ENCODE measurements at places on chromosomes 1 and 21.

DNA sequence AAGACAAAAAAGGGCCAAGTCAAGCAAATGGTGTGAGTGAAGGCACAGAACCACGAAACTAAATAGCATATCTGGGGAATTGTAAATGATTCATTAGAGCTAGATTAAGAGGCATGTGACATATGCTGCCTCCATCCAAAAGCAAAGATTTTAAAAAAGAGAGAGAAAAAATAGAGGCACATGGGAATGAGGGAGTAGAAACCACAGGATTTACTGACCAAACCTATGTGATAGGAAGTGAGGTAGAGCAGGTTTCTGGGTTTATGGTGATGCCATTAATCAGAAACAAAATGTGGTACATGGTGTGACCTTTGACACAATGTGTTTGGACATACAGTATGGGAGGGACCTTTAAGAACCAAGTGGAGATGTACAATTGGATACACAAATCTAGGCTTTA, 13.6 kb downstream of the C1orf52 start:
- no peak for DNase-seq

- DNase-seq = no peak
Observed at GRCh38 chr1:41466146-41466545, 18.3 kb downstream of the EDN2 start.

GRCh38 chr1:154802982-154803920, 66.8 kb downstream of the KCNN3 start:
- DNase-seq = no peak

DNA sequence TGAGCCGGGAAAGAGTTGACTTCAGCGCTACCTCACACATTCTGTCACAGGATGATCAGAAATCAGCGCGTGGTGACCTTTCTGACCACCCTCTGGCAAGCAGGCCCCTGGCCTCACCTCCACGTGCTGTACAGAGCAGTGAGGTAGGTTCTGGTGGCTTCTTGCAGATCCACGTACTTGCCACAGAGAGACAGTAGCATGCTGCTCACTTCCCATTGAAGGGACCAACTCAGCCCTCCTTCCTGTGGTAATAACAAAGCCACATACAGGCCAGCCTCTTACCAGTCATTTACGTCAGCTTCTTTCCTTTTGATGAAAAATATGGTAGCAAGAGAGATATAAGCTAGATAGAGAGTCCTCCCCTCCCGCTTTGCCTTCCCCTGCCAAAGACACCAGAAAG, 200.7 kb downstream of the CHRM3 start:
- peak; percentile 1 for DNase-seq

DNA sequence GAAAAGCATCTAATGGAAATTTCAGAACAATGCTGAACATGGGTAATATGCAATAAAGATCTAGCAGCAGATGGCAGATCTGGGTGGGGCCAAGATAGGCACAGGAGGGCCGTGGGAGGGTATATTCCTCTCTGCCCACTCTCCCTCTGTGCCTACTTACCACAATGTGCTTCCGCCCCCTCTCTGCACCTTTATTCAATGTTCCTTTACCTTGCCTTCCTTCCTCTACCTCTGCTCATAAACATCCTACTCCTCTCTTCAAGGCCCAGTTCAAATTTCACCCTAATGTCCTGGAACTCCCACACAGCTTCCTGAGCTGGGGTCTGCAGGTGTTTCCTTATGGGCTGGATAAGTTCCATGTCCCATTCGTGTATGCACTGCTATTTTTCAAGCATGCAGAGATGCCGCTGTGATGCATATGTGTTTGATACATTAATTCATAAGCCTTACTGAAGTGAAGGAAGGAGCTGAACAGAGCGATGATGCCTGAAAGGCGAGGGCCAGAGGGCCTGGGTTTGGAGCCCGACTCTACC, 65.6 kb upstream of the EDEM3 start:
- DNase-seq = no peak

DNA sequence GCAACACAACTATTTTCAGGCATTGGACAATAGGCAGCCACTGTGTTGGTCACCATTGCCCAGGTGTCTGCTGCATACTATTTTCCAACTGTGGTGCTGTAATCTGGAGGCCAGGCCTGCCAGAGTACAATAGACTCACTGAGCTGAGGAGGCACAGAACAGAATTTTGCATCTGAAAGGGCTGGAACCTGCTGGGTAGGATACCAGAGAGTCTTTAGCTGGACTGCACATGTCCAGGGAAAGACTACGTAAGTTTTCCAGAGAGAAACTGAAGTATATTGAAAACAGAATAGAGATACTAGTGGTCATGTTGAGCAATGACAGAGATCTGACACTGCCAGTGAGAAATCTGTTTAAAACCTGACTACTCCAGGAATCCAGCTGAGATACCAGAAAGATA, 200.8 kb downstream of the RASAL2 start:
- no peak for DNase-seq

- DNase-seq = no peak
Observed at GRCh38 chr1:204407295-204407971, 4.2 kb downstream of the PPP1R15B start.

Data from activated CD4-positive, alpha-beta T cell treated with anti-CD3 and anti-CD28 coated beads, Interleukin-2, amount 50 U/mL, for 1 hour (primary cell).